ENCODE measurements at places on chromosomes 4 and X.

GRCh38 chrX:67587946-67588624 is 44.3 kb downstream of the AR start:
- no peak for DNase-seq

DNA sequence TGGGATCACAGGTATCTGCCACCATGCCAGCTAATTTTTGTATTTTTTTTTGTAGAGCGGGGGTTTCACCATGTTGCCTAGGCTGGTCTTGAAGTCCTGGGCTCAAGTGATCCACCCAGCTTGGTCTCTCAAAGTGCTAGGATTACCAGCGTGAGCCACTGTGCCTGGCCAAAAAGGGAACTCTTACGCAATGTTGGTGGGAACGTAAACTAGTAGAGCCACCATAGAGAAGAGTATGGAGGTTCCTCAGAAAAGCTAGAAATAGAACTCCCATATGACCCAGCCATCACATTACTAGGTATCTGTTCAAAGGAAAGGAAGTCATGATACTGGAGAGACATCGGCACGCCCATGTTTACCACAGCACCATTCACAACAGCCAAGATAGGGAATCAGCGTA is 85.9 kb downstream of the PRKX start:
- DNase-seq: no peak

DNA sequence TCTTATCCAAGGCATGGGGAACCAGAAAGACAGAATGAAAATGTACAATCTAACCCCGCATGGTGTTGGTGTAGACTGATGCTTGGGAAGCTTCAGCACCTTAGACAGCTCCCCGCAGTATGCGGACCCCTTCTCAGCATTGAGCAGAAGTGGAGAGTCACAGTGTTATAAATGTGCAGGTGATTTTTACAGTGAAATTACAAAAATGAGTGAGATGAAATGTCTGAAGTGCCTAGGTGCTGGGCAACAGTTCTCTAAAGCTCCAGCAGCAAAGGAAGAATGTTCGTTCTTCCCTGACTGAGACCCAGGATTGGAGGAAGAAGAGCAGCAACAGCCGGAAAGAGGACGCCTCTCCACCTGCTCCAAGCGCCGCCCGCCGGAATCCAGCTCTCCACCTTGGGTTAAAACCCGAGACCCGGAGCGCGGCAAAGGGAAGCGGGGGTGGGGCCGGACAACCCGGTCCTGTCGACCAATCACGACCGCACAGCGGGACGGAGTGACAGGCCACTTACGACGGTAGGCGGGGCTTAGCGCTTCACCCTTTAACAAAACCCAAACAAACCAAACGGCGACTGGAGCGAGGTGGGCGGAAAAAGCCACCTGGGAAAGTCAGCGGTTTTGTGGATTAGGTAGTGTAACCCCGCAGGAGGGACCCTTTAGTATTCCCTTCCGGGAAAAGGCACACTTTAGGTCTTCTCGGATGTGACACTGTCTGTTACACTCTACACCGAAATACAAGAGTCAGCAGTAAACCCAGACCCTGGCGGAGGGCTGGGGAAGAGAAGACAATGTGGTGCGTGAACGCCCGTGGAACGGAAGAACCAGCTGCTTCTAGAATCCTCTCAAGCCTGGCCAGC is at the start of gene GLRA3:
Gene GLRA3, minus strand, starts transcription at position 403 of the 857 bp plus-strand sequence. CDS start 436 bp downstream, outside the sequence.
- no peak for DNase-seq

GRCh38 chr4:109131559-109131958 is 170.9 kb downstream of the COL25A1 start:
- no peak for DNase-seq

DNA sequence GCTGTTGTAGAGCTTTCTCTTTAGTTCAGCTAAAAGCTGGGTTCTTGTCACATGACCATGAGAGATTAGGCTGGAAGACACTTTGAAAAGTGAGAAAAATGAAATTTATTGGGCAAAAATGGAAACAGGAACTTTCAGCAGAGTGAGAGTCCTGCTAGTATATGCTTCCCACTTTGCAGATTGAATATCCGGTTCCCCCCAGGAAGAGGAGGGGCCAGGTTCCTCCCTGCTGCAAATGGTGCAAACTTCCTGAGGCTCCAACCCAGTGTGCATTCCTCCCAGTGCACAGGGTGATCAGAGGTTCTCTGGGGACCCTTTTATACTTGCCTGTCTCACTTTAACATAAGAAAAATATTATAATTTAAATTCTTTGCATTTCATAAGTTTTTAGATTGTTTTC is 119.9 kb upstream of the SPIN4 start:
- DNase-seq: no peak

GRCh38 chr4:7311205-7311604 is 118.9 kb downstream of the SORCS2 start:
- DNase-seq: no peak

DNA sequence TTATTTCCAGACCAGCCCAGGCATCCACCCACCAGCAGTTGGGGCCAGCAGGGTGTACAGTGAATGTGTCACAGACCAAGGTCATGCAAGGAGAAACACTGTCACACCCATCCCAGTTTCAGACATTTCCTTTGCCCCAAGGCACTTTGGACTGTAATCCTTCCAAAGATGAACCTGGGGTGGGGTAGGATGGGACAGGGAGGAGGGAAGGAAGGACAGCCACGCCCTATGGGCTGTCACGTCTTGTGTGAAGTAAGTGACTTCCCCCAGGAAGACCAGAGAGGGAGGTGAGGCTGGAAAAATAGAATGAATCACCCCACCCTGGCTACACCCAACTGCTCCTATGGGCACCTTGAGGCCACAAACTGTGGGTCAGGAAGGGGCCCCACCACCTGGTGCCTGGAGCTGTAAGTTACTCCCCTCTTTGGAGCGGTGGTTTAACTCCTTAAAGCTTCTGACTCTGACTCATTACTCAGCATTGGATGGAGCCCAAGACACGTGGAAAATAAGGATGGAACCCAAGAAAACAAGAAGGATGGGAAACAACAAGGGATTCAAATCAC is 349.9 kb upstream of the KLF3 start:
- no peak for DNase-seq

- no peak for DNase-seq
Measured at GRCh38 chr4:158397781-158398180, 123.9 kb upstream of the RXFP1 start.

GRCh38 chr4:113293043-113293560 is 243.6 kb downstream of the ANK2 start:
- no peak for DNase-seq

DNA sequence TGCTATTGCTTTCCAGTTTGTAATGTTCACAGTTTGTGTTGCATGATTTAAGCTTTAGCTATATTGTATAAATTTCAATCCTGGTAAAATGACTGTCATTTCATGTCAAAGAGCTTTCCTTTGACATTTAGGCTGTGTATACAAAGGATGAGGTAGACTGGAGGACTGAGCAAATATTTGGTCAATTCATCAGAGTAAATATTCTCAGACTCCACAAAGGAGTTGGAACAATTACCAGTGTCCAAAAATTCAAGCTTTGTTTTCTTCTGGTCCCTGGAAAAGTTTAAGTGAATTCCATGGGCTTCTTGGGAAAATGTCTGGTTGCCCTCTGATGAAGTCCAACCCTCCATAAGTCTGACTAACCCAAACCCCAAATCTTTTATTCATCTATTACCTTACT is 682.4 kb downstream of the DACH2 start:
- DNase-seq: no peak

- no peak for DNase-seq
Measured at GRCh38 chrX:43898406-43899035, 16.3 kb upstream of the MAOB start.

- DNase-seq: no peak
Measured at GRCh38 chr4:153260132-153260531, 55.9 kb downstream of the TRIM2 start.

DNA sequence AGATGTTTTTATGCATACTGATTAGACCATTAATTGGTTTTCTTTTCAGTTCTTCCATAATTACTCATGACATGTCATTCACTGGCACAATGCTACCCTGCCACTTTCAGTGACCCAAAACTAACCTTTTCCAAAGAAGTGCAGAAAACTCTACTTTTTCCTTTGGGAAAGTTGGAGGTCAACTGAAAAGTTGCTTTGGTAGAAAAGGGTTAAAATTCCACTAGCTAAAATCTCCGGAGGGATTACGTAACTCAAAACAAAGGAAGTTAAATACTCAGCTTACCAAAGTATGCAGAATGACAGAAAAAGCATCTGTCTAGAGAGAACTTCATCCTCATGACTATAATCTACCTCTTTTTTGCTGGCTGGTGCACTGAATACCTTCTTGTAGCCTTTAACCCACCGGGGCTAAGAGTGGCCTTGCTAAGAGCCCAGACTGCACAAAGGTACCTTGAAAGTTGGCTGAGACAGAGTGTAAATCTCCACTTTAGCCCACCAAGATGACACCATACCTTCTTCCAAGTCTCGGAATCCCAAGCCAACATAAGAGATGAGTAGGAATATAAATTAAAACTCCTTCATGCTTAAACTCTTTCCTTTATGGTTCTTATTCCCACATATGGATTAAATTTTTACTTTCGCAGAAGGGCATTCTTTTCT is 1099.5 kb upstream of the INTU start:
- no peak for DNase-seq

- no peak for DNase-seq
Measured at GRCh38 chr4:95106408-95106928, 348.7 kb downstream of the BMPR1B start.

- no peak for DNase-seq
Measured at GRCh38 chrX:151488677-151489076, 74.8 kb upstream of the PASD1 start.

DNA sequence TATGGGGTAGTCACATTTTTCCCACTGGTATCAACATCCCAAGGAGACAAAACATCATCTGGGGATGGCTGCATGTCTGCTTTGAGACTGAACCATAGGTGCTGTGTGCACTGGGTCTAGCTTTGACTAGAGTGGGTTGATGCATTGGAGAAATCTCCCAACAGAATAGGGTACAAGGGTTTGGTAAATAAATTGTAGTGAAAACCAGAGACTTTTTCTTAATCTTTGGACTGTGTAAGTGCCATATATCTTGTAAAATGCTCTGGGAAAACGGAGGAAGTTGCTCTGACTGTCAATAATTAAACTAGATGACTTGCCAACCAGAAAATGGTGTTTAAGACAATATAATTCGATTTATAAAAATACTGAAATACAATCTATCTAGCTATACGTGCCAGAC is 1064.0 kb upstream of the SLIT2 start:
- DNase-seq: no peak

- no peak for DNase-seq
Measured at GRCh38 chrX:30312858-30313257, 3.7 kb upstream of the NR0B1 start.

DNA sequence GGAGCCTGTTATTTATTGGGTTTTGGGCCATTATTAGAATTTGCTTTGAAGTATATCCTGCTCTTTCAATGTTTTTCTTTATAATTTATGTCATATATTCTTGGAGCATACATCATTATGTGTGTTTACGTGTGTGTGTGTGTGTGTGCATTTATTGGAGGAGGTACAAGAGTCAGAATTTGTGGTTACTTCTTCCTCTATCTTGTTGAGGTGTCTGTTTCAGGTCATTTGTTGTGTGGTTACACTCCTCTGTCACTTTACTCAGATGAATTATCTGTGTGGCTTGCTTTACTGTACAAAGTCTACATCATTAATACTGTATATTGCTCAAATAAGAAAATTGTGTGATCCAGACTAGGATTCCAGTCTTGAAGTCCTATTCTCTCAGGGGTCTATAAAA is 1957.4 kb upstream of the TENM3 start:
- no peak for DNase-seq

DNA sequence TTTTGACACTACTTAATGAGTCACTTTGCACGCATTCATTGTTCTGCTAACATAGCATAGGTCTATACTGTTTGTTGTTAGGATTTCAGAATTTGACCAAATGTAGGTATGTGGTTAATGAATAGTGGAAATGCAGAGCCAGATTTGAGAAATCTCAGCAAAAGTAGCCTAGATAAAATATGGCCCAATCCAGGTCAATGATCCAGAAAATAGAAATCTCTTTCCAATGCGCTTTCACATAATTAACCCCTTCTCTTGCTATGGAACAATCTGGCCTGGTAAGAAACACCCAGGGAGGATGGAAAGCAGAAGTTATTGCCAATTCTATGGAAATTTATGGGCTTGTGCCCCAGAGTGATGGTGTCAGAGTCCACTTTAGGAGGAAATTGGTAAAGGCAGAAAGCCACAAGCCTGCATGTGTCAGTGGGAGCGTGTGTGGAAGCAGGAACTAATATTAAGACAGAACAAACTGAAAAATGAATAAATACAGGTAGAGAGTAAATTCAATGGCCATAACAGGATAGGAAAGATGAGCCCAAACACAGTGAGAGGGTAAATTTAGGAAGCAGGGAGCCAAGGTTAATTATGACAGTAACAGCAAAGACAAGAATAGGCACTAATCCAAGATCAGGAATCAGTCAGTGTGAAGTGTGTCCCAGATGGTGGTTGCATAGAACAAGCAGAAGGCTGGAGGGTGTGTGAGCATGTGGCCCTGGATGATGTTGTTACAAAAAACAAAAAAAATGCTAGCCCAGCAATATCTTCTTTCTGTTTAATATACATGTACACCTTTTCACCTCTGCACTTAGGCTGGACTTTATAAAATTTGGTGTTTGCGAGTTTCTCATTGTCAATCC is 102.9 kb downstream of the SYTL5 start:
- DNase-seq: no peak

DNA sequence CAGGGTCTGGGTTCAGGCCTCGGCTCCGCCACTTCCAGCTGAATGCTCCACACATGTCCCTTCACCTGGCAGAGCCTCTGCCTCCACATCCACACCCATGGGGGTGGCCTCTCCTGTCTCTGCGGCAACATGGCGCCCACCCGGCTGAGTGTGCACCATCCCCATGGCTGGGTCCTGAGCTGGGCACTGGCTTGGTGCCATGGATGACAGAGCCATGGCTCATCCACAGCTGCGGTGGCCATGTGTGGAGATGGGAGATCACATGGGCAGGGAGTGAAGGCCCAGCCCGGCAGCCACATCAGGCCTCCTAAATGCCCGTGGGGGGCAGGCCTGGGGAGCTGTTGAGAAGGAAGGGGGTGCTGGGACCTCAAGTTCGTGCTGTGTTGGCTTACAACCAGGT is 213.7 kb downstream of the AFAP1 start:
- DNase-seq: no peak

DNA sequence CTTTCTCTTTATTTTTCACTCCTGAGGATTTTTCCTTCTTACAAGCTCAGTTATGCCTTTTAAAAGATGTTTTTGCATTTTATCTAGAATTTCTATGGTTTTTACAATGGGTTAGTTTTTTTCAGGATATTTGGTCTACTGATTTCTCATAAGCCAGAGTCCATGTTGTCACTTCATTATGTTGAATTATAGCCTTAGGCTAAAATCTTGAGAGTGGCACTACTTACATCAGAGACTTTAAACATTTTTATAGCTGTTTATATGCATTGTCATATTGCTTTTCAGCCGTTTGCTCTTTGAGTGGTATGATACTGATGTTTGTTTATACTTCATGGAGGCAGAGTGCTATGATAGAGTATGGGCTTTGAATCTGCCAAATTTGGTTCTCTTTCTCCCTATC is 36.4 kb downstream of the CXorf58 start:
- no peak for DNase-seq

GRCh38 chr4:84962102-84962501 is 4.4 kb downstream of the WDFY3 start:
- DNase-seq: no peak
